Right renal cortex interstitium (tissue), 3 donors: ENCODE measurements at places on chromosomes 12 and 14. TPM values are rescaled to one million over a fixed set of nuclear protein-coding genes. Genes with fewer than 3 reads are reported as not detected.
A peak's percentile ranks its signal among the peaks of the same experiment; 100 is the strongest.

- DNase-seq, result no peak
Observed at GRCh38 chr14:103149351-103150237, 26.3 kb downstream of the TNFAIP2 start.

GRCh38 chr14:71780075-71780474, 152.2 kb upstream of the RGS6 start:
- no peak for DNase-seq

GRCh38 chr12:52271158-52271557, 3.3 kb upstream of the KRT86 start:
- DNase-seq, result no peak

GRCh38 chr14:56686416-56686815, 106.8 kb downstream of the TMEM260 start:
- no peak for DNase-seq

- DNase-seq, result peak; percentile 26
Observed at GRCh38 chr14:22047115-22047514, 373.5 kb upstream of the OR4E1 start.

GRCh38 chr12:13173012-13173932, 23.3 kb upstream of the EMP1 start:
- no peak for DNase-seq

GRCh38 chr12:3820122-3820521, 53.1 kb downstream of the PARP11 start:
- no peak for DNase-seq

DNA sequence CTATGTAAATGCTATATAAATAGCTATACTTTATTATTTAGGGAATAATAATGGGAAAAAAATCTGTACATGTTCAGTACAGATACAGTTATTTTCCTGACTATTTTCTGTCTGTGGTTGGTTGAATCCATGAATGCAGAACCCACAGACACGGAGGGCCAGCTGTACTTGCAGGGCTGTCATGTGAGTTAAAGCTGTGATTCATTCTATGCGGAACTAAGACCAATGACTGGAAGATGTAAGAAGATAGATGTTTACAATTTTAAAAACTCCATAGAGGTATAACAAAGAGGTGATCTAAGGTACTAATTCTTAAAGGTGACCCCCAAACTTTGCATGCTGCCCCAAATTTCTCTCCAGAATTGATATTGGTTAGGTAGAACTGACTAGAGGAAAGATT, 14.6 kb downstream of the PCNX4 start:
- no peak for DNase-seq

- no peak for DNase-seq
Observed at GRCh38 chr12:95723693-95724384, 66.7 kb downstream of the NTN4 start.

CCDC175 gene
- 1.3 TPM for polyA plus RNA-seq

RNF212B gene
- polyA plus RNA-seq, result 1.4 TPM
